CD4-positive, alpha-beta T cell treated with Interleukin-4 for 4 hours (primary cell): ENCODE measurements at places on chromosomes 13 and 19.

DNA sequence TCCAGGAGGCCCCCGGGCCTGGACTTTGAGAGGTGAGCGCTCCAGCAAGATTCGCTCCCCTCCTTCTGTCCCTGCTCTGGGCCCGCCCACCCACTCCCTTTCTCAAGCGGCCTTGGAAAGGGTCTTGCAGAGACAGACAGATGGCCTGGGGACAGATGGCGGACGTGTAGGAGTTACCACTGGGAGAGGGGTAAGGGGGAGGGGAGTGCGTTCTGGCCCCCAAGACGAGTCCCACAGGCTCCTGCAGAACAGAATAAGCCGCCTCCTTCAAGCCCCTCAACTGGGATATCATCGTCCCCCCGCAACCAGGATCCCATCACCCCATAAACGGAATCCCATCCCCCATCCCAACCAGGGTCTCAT, 3.6 kb upstream of the TNFAIP8L1 start:
- DNase-seq = no peak

DNA sequence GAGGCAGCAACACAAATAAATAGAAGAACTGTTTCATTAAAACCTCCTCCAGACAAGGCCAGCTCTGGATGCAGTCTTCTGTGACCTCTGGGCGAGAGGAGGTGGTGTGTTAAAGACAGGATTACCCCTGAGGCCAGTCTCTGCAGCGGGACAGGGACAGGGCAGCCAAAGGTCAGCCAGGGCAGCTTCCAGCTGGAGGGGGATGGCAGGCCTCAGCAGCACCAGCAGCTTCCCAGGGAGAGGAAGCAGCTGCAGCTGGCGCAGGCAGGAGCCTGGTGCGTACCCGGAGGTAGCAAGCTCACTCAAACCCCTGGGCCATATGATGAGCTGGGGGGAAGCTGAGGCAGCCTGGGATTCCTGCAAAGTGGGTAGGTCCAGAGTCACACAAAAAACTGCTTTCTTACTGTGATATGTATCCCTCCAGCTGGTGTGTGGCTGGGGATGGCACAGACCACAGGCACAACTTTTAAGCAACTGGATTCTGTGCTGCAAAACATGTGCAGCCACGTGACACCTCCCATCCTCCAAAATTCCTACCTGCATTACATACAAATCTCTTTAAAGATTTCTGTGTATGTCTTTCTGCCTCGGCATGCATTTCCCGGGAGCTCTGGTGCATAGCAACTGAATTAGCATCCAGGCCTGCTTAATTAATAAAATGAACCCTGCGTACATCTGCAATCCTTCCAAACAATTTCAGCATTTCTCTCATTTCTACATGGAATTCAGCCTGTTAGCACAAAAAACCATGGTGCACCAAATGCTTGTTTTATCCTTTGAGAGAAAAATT, 238.3 kb upstream of the MAB21L1 start:
- DNase-seq = no peak

GRCh38 chr13:57314897-57315520, 148.0 kb downstream of the PRR20E start:
- DNase-seq = no peak

DNA sequence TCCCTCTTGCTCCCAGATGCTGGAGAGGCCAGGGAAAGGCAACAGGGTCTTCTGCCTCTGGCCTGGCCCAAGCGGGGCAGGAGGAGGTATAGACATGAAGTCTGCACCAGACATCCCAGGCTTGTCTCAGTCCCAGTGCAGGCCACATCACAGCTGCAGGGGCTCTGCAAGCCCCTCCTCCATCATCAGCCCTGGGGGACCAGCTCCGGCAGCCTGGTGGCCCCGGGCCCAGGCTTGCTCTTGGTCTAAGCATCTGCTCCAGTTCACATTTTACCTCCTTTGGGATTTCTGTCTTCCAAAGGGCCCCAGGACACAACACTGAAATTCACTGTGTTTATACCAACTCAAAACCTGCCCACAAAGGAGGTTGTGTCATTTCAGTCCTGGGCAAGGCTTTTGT, 359.4 kb downstream of the ZNF536 start:
- DNase-seq = no peak

GRCh38 chr13:34161931-34162543, 344.1 kb downstream of the RFC3 start:
- DNase-seq = no peak

DNA sequence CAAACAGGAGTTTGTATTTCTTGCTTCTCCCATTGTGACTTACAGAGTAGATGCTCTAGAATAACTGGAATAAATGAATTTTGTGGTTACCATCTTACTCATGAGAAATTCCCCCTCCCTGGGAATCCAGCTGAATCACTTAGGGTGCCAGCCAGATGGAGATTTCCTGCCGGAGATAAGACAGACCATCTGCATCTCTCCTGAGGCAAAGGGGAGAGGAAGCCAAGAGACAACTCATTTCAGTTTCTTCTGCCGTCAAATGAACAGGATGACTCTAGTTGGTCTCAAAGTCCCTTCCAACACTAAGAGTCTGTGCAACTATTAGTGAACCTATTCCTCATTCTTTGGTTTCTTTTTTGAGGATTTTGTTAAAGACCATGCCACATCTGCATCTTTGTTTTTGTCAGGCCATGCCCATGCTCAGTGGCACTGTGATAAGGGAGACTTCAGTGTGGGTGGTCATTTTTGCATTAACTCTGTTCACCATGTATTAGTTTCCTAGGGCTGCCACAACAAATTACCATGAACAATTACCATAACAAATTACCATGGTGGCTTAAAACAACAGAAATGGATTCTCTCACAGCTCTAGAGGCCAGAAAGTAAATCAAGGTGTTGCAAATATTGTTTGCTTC, 112.8 kb downstream of the NDFIP2 start:
- DNase-seq = no peak

- no peak for DNase-seq
Observed at GRCh38 chr13:96617528-96617927, 376.7 kb downstream of the OXGR1 start.

- no peak for DNase-seq
Observed at GRCh38 chr19:33063753-33064457, 783 bp downstream of the RHPN2 start.

- no peak for DNase-seq
Observed at GRCh38 chr19:35360880-35361420, 2.7 kb downstream of the FFAR3 start.

- DNase-seq = no peak
Observed at GRCh38 chr19:3389876-3390371, 23.5 kb downstream of the NFIC start.

DNA sequence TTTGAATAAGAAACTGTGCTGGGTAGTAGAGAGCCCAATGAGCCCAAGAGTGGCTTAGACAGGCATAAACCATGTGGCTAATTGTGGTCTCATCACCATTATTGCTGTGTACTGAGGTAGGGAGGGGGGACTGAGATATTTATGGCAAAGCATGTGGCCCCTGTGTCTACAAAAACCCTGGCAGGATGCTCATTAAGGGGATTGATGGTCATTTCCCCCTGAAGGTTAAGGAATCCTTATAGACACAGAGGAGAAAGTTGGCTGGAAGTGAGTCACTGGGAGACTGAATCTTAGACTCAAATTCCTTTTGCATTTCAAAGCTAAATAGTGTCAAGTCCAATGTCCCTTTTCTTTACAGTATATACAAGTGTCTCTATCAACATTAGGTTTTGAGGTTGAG, 9.8 kb upstream of the DACT3 start:
- no peak for DNase-seq

DNA sequence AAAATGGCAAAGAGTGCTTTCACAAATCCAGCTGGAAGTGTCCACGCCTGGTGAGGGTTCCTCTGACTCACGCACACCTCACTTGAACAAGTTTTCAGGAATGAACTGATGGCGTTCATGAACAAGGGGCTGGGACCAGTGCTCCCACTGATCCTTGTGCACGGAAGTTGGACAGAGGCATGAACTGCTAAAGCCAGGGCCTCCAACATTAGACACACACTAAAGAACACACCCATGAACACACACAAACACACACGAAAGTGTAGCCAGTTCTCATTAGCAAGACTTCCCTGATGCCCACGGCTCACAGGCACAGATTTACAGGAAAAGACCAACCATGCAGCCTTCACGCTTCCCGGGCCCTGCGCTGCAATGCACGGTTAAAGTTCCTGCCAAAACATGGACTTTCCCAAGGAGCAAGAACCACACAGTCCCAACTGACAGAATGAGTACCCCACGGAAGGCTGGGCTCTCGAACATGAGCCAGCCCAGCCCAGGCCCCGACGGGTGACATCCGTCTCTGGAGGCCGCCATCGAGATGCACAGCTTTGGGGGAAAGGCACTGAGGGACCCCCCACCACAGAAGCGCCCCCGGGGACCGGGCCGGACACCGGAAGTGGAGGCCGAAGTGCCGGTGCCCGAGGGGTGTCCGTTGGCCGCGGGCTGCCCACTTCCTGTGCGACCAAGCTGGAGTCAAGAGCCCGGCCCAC, 808 bp downstream of the DNMT1 start:
- DNase-seq = no peak

DNA sequence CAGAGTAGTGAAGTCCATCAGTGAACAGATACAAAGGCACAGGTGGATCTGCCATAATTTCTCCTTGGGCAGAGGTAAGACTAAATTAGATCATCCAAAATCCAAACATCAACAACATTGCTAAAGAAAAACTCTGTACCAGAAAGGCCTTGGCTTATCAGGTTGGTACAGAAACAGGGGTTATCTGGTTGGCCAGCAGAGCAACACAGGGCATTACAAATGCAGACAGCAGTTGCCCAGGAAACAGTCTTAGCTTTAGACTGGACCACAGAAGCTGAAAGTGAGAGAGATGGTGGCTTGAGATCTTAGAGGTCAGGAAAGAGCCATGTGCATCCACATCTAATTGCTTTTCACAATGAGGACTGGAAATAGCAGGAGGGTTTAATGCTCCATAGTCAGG, 26.6 kb upstream of the DGKH start:
- no peak for DNase-seq

- peak; percentile 45 for DNase-seq
Observed at GRCh38 chr19:584240-585001, 5.3 kb upstream of the HCN2 start.

DNA sequence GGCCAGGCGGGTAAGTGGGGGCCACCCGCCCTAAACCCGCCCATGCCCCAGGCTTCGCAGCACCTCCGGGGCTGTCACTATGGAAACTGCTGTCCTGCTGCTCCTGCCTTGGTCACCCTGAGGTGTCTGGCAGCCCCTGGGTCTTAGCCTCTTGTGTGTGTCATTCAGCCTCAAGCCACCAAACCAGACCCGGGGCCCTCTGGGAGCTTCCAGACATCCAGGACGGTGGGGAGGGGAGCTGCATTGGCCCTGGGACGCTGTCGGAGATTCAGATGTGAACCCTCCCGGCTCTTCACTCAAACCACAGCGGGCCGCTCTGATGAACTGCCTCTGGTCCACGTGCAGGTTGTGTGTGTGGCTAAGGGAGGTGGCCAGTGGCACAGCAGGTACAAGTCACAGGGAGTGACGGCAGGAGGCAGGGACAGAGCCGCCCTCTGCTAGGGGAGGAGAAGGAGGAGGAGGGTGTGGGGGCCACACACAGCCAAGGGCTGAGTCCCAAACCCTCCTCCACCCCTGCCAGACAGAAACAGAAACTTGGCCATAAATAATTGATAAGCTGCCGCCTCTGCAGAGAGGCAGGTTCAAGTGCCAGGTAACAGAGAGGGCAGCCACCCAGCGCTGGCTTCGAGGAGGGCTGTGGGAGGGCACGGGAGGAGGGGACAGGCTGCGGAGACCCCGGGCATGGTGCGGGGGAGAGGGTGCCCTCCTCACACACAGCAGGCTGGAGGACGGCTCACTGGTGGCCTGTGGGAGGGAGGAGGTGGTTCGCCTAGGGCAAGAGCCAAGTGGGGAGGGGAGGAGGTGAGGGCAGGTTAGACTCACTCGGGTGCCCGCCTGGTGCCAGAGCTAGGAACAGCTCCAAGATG, 8.0 kb downstream of the NANOS3 start:
- DNase-seq = no peak

- DNase-seq = peak; percentile 81
Observed at GRCh38 chr19:43624933-43625332, 5.5 kb upstream of the ZNF428 start.

DNA sequence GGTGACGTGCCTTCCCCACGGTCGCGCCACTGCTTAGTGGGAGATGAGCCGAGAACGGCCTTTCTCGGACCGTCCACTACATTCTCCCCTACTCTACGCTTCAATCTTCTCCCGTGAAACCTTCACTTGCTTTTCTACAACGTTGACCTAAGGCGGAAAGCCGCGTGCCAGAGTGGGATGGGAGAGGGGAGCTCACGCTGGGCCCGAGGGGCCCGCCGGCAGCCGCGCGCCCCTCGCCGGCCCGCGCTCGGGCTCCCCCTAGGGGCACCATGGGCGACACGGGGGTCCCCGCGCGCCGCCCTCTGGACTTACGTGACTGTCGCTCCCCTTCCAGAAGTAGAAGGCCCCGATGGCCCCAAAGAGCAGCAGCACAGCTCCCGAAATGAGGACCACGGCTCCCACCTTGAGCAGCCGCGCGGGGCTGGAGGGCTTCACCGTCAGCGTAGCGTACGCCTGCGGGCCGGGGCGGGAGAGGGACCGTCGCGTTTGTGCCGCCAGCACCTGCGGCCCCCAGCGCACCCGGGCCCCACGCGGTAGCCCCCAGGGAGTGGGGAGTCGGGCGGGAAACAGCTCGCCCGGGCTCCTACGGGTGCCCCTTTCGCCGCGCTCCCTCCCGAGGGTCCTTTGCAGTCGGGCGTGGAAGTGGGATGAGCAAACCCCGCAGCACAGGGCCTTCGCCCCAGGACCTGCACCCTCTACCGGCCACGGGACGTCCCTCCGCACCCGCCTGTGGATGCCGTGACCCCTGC, 727 bp downstream of the CNMD start:
- no peak for DNase-seq

DNA sequence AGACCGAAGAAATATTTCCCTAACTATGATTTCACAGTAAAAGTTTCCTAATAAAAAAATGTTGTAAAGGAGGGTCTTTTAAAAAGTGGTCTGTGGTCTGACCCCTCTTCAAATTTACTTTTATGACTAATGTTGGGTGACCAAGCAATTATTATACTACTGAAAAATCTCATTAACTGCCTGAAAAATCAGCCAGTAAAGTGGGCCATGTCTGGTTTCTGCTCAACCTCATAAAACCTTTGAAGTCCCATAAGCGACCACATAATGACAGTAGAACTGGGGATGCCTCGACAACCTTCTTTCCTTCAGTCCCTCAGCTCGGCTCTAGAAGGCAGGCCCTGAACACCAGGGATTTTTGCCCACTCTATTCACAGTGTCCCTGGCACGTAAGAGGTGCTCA, 434.3 kb downstream of the EFNB2 start:
- DNase-seq = no peak

GRCh38 chr13:80873589-80873988, 532.7 kb upstream of the SPRY2 start:
- peak; percentile 19 for DNase-seq

- no peak for DNase-seq
Observed at GRCh38 chr19:39946532-39946931, 12.1 kb upstream of the FCGBP start.

DNA sequence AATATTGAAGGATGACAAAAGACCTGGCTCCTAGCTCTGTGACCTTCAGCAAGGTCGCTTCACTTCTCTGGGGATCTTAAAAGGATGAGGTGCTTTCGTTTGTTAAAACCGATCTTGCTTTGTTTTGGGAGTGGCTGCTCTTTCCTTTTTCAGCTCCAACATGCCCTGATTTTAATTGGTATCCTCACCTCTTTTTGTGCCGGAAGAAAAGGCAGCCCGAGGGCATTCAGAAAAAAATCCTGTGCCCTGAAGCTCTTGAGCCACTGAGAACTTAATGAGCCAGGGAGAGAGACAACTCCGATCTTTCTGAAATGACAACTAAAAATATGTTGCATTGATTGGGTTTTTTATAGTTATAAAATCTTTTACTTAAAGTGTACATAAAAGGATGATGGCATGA, 19.4 kb downstream of the CLDN10 start:
- no peak for DNase-seq

GRCh38 chr13:29845440-29846056, 4.9 kb downstream of the UBL3 start:
- DNase-seq = peak; percentile 18
